ENCODE measurements at places on chromosomes 13 and 19.
A peak's percentile ranks its signal among the peaks of the same experiment; 100 is the strongest.

DNA sequence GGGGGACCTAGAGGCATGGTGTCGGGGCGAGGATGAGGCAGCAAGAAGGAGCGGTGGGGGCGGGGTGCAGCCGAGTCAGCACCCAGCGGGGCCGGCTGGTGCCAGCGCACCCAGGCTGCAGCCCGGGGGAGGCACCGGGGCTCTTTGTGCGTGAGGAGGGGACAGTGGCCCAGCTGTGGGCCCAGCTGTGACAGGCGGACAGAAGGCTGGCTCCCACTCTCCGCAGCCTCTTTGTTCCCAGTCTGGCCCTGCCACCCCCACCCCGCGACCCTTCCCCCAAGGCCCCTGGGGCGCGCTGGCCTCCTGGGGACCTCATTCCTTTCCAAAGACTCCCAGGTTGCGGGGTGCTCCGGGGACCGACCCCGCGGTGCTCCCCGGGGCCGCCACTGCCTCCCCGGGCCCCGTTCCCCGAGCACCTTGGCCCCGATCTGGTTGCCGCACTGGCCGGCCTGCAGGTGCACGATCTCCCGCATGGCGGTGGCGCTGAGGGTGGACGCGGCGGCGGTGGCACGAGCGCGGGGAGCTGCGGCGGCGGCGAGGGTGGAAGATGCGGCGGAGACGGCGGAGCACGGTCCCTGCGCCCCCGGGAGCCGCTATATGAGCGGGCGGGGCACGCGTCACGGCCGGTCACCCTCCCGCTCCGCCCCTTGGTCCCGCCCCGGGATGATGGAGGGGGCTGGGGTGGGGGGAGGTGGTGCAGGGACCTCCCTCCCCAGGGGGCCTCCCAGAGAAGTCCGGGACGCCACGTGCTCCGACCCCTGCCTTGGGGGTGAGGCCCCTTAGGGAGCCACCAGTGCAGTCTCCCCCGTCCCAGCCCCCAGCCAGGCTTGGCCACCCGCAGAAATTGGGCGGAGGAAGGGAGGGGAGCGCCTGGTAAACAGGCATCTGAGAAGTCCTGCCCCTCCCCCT, at the start of gene TUBB4A:
Gene TUBB4A (minus strand): TSS at position 570 of the 909 bp plus-strand sequence. CDS start 97 bp downstream, at position 473.
- H3K36me3 ChIP-seq, result no peaks in the 10 kb centered on the region
- H3K27ac ChIP-seq, result no peak within 1 kb of the TSS
- peaks cover 5% of the 10 kb centered on the region for H3K4me1 ChIP-seq
- DNase-seq, result no peak
- H3K4me3 ChIP-seq, result peak within 1 kb of the TSS; percentile 52
- H3K27me3 ChIP-seq, result peaks cover 52% of the 10 kb centered on the region

GRCh38 chr19:15843203-15843893, 27.9 kb upstream of the OR10H1 start:
- no peak overlapping the region for H3K27ac ChIP-seq
- peaks cover 65% of the 10 kb centered on the region for H3K27me3 ChIP-seq
- no peaks in the 10 kb centered on the region for H3K4me1 ChIP-seq
- no peaks in the 10 kb centered on the region for H3K36me3 ChIP-seq
- DNase-seq, result no peak

DNA sequence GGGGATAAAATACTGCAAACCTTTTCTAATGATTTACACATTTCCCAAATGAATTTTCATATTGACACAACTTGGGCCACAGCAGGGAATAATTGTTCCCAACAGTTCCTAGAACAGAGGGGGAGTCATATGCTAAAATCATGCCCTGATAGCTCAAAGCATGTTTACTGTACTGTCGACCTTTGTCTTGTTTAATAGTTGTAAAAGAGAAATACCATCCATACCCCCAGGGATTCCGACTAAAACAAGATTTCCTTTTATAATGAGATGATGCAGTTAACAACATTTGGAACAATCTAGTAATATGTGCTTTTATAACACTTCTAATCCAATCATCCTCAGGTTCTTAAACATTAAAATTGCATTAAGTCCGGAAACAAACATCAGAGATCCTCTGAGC, 759.7 kb downstream of the OLFM4 start:
- H3K4me3 ChIP-seq, result no peak overlapping the region
- H3K4me1 ChIP-seq, result no peaks in the 10 kb centered on the region

DNA sequence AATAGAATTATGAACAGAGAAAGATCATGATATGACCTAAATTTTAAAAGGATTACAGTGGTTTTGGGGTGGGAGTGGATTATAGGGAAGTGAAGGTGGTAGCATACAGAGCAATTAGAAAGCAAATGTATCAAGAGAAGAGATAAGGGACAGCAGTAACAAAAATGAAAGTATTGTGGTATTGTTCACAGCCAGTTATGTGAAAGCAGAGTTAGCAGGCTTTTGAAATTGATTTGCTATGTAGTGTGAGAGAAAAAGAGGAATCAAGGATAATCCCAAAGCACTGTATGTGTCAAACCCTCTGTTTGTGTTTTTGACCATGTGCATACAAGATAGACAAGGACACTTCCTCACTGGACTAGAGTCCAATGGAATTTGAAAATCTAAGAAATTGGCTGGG, 1721.4 kb downstream of the PCDH9 start:
- H3K27ac ChIP-seq, result no peak overlapping the region
- peak; percentile 6 for DNase-seq
- H3K27me3 ChIP-seq, result no peaks in the 10 kb centered on the region
- no peak overlapping the region for H3K4me3 ChIP-seq
- no peaks in the 10 kb centered on the region for H3K4me1 ChIP-seq

GRCh38 chr13:47306991-47307390, 410.1 kb upstream of the HTR2A start:
- H3K36me3 ChIP-seq, result no peaks in the 10 kb centered on the region
- H3K4me1 ChIP-seq, result no peaks in the 10 kb centered on the region
- no peak for DNase-seq
- no peaks in the 10 kb centered on the region for H3K27me3 ChIP-seq

Measured in MM.1S (cell line).